ENCODE measurements at places on chromosomes 3 and 15.

GRCh38 chr3:157573780-157574378, 70.7 kb upstream of the VEPH1 start:
- DNase-seq = no peak

- no peak for DNase-seq
Measured at GRCh38 chr15:25711164-25711563, 152.0 kb downstream of the ATP10A start.

DNA sequence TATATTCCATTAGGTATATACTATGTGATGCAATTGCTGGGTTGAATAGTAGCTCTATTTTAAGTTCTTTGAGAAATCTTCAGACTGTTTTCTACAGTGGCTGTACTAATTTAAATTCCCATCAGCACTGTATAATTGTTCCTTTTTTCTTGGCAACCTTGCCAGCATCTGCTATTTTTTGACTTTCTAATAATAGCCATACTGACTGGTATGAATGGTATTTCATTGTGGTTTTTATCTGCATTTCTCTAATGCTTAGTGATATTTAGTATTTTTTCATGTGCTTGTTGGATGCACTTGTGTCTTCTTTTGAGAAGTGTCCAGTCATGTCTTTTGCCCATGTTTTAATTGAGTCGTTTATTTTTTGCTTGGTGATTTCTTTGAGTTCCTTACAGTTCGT, 145.1 kb upstream of the PLSCR5 start:
- no peak for DNase-seq

- no peak for DNase-seq
Measured at GRCh38 chr15:55897560-55898336, 95.7 kb downstream of the NEDD4 start.

- DNase-seq = no peak
Measured at GRCh38 chr3:9884555-9885165, 4.6 kb upstream of the CIDEC start.

DNA sequence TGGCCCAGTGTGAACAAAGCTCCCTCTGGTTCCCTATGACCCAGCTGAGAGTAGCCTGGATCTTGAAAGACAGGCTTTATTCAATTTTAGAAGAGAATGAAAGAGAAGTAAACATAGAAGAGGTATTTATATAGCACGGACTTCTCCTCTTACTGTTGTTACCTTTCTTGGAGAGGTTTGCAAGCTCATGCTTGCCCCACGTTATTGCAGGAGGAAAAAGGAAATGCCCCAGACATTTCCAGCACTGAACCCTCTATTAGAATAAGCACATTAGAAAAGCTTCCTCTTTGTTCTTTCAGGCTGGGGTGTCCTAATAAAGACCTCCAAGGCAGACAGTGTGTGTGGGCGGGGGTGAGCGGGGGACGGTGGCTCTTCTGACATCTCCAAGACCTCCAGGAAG, 98.7 kb upstream of the AGBL1 start:
- DNase-seq = no peak

GRCh38 chr3:149848238-149848637, 35.2 kb downstream of the RNF13 start:
- no peak for DNase-seq

- DNase-seq = no peak
Measured at GRCh38 chr15:101647251-101647650, 4.9 kb downstream of the TM2D3 start.

GRCh38 chr3:113575206-113575605, 42.9 kb downstream of the SIDT1 start:
- DNase-seq = no peak

DNA sequence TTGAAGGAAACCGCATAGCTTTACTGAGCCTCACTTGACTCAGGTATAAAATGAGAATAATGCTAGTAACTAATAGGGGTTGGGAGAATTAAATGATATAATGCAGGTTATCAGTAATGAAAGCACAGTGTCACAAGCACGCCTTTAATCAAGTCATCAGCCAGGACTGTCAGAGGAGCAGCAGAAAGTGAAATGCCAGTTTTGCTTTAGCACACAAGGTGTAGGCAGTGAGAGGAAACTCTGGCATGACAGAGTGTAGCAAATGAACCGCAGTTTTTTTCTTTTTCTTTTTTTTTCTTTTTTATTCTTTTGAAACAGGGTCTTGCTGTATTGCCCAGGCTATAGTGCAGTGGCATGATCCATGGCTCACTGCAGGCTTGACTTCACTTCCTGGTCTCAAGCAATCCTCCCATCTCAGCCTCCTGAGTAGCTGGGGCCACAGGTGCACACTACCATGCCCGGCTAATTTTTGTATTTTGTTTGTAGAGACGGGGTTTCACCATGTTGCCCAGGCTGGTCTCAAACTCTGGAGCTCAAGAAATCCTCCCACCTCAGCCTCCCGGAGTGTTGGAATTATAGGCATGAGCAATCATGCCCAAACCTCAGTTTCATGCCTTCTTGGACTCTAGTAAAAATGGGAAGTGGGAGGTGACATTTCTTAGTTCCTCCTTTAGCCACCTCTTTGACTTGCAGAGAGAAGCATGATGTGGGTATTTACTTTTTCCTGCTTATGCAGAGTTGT, 9.7 kb upstream of the SCAANT1 start:
- DNase-seq = no peak

- DNase-seq = no peak
Measured at GRCh38 chr3:171164067-171164465, 137.5 kb upstream of the SLC2A2 start.

GRCh38 chr3:147383617-147384016, 22.7 kb downstream of the ZIC4 start:
- no peak for DNase-seq

GRCh38 chr15:86139828-86140227, 60.2 kb downstream of the AGBL1 start:
- no peak for DNase-seq

DNA sequence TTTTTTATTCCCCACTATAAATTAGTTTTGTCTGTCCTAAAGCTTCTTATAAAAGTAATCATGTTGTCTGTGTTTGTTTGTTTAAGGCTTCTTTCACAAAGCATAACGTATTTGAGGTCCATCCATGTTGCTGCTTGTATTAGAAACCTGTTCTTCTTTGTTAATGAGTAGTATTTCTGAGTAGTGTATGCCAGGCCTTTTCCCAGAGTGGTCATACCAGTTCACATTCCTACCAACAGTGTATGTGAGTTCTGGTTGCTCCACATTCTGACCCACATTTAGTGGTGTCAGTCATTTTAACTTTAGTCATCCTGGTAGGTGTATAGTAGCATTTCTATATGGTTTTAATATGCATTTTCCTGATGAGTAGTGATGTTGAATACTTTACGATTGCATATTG, 98.6 kb downstream of the NEO1 start:
- DNase-seq = no peak

GRCh38 chr3:138468451-138468850, 34.0 kb downstream of the ESYT3 start:
- DNase-seq = no peak

DNA sequence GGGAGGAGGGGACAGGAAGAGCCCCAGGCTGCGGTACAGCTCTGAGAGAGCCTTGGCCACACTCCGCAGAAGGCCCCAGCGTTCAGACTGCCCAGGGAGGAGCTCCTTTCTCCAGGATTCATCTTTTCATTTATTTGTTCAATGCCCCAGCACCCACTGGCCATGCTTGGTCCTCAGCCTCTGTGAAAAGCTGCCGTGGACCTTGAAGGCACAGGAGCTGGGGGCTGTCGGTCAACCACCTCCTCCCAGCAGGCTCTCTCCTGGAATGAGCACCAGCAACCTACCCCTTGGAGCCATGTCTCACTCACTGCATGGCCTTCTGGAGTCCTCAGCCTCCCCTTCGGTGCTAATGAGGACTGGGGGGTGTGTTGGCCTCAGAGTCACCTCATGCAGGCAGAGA, 21.6 kb upstream of the PRR23E start:
- DNase-seq = no peak

GRCh38 chr3:189702066-189702646, 71.0 kb downstream of the TP63 start:
- DNase-seq = no peak

DNA sequence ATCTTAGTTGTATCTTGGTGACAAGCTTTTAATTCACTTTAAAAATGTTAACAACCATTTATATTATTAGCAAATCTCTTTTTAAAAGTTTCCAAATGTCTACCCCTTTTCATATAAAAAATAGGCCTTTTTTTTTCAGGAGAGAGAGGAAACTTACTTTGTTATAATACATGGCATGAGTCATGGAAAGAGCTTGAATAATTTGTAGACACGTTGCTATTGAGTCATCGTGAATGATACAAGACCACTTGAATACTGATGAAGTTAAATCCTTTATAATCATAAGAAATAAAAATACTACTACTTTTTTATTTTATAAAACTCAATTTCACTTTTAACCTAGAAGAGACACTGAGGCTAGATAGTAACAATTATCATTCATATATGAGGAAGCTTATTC, 70.3 kb upstream of the BBX start:
- DNase-seq = no peak

DNA sequence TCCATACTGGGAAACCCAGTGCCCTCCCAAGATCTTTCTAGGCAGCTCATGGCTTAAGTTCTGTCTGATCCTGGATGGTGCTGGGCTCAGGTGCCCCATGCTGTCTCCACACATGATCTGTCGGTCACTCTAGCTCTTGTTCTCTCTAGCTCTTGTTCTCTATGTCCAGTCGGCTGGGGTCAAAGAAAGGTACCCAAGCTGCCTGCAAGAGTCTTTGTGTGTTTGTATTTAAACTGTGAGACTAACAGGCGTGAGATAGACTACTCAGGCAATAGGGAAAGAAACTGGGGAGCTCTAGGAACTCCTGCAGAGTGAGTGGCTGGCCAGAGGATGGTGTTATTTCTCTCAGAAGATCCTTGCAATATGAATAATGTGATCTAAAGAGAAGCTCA, 40.2 kb downstream of the GPR156 start:
- DNase-seq = no peak

- no peak for DNase-seq
Measured at GRCh38 chr3:137293086-137293485, 335.3 kb downstream of the IL20RB start.

DNA sequence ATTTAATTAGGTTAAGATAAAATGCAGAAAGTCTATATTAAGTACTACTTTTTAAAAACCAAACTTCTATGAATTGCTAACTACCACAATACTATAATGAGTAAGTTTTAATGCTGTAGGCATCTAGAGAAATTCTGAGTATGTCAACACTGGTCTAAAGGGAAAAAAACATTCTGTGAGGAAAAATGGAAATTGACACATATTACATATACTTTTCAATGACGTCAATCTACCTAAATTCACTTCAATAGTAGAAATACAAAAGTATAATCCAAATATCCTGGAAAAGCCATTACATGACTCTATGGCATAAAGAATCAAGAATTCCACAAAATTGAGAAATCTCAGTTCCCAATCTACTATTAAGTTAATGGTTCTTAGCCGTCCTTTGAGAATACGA, 2.2 kb downstream of the SECISBP2L start:
- no peak for DNase-seq

GRCh38 chr3:151058740-151059139, 26.7 kb upstream of the MED12L start:
- DNase-seq = no peak

DNA sequence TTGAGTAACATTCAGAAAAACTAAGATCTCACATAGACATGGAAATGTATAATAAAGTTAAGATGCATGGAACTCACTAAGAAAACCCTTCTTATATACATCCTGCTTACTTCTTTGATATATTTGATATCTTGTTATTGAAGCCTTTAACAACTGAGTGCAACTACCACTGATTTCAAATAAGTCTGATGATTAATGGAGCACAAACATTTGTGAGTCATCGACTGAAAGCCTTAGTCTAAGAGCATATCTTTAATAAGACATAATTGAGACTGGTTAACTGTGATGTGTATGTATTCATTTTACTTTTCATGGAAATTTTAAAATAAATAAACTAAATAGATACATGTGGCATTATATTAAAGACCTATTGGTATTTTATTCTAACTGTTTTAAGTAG, 740.5 kb downstream of the EPHA3 start:
- DNase-seq = no peak

- DNase-seq = no peak
Measured at GRCh38 chr15:72082176-72082575, 35.8 kb downstream of the MYO9A start.

GRCh38 chr3:104245981-104246380, 1120.7 kb upstream of the ALCAM start:
- no peak for DNase-seq

GRCh38 chr15:29021857-29022256, 136.1 kb downstream of the APBA2 start:
- DNase-seq = no peak

GRCh38 chr3:43624619-43625305, 3.0 kb upstream of the ANO10 start:
- no peak for DNase-seq

- no peak for DNase-seq
Measured at GRCh38 chr15:65772930-65773329, 19.2 kb downstream of the DENND4A start.

- no peak for DNase-seq
Measured at GRCh38 chr3:133371676-133372075, 28.2 kb upstream of the BFSP2 start.

DNA sequence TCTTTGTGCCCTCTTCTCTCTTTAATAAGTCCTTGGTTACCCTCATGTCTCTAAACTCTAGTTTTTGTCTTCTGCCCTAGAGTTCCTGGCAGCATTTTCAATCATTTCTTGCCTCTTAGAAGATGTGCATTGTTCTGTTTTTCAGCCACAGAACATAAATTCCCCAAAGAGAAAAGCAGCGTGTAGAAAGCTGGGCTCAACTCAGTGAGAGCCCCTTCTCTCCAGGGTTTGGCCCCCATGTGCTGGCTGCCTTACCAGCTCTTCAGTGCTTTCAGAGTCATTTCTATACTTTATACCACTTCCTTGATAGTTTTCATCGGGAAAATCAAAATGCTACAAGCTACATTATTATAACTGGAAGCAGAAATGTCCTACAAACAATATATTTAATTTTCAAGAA, 369.1 kb upstream of the GRM7 start:
- DNase-seq = no peak

DNA sequence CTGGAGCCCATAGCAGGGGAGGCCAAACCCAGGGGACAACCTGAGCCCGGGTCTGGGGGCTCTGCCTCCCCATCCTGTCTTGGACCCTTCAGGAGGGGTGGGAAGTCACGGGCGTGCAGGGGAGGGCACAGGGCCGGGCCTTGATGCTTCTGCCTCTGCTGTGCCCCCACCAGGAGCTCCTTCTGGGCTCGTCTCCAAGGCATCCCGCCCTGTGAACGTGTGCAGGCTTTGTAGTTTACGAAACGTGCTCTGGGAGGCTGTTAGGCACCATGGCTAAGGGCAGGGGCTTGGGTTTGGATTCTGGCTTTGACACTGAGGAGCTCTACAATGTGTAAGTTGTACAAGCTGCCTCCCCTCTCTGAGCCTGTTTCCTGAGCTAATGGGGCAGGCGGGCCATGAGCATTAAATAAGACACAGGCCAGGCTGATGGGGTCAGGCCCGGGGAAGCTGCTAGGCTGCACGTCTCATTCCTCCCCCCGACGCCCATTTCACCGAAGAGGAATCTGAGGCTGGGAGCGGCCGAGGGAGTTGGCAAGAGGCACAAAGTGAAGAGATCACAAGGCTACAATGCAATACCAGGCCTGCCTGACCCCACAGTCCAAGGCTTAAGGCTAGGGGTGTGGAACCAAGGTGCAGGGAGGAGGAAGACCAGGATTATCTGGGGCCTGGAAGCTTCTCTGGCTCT, 19.6 kb downstream of the PLXND1 start:
- no peak for DNase-seq

- DNase-seq = no peak
Measured at GRCh38 chr15:29822684-29823459, 604 bp upstream of the TJP1 start.

GRCh38 chr15:92914103-92914499, 14.0 kb downstream of the CHD2 start:
- DNase-seq = no peak

All from omental fat pad (tissue), 4 donors.